ENCODE measurements at places on chromosomes 1 and 21.

GRCh38 chr21:37419228-37419906 lies 52.8 kb downstream of the DYRK1A start:
- DNase-seq: no peak

- DNase-seq: no peak
These were observed 49.6 kb downstream of the PLA2G4A start for GRCh38 chr1:186878356-186878755.

- no peak for DNase-seq
These were observed 3.7 kb upstream of the NR1I3 start for GRCh38 chr1:161241682-161242081.

- no peak for DNase-seq
These were observed 2.4 kb downstream of the PLPP3 start for GRCh38 chr1:56576880-56577405.

GRCh38 chr1:159949123-159949522 lies 3.7 kb upstream of the IGSF9 start:
- no peak for DNase-seq

DNA sequence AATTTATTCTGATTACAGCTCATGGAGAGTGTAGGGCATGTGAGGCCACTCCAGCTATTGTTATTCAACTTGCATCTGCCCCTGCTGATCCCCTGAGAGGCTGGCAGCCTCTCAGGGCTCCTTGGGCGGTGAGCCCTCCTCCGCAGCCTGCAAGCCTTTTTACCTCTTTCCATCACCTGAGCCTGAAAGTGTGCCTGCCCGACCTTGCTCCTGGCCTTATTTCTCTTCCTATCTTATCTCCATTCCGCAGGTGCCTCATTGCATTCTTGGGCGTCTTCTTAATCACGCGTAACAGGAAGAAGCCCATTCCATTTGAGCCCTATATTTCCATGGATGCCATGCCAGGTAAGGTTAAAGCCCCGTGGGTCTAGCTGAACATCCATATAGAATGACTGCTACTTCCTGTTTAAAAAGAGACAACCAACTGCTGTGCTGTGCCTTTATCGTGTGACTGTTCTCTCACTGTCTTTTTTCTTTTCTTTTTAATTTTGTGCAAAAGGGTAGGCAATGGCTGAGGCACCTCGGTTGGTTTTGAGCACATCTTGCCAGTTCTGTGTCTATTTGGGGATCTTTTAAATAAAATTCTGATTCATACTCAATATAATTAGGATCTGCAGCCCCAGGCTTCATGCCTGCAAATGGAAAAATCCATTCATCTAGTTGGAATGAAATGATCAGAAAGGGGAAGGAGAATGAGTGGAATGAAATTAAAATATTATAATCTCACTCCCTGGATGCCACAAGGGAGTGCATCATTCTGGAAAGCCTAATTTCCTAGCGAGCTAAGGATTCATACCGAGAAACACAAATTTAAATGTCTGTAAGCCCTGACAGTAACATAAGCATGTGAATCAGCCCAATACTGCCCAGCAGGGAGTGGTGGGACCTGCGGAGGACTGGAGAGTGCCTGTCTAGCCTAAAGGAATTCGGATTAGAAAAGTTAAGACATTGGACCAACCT lies 38.6 kb upstream of the RCAN3 start:
- DNase-seq: no peak

GRCh38 chr1:246448373-246448772 lies 58.7 kb downstream of the SMYD3 start:
- no peak for DNase-seq

DNA sequence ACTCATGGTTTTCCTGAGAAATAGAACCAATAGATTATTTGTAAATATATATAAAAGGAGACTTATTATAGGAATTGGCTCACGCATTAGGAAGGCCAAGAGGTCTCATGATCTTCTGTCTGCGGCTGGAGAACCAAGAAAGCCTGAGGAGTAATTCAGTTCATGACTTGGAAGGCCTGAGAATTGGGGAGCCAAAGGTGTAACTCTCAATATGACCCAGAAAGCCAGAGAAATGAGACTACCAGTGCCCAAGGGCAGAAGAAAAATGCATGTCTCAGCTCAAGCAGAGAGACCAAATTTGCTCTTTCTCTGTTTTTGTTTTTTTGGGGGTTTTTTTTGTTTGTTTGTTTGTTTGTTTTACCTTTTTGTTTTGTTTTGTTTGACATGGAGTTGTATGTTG lies 19.5 kb downstream of the SLAMF7 start:
- no peak for DNase-seq

- DNase-seq: no peak
These were observed 37.3 kb downstream of the IFNAR1 start for GRCh38 chr21:33362044-33362555.

DNA sequence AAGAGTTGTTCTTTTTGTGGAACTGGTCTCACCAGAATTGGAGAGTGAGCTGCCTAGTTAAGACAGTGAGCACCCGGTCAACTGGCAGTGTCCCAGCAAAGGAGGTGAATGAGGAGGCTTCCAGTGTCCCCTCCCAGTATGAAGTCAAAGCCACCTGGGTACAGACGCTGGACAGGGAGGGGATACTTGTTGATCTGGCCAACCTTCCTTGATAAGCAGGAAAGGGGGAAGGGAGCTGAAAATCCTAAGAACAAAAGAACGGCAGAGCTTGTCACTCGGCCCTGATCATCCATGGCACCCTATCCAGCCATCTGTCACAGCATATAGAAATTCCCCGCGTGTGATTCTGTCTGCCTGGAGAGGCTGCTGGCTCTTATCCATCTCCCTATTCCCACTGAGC lies 91.5 kb downstream of the SSBP3 start:
- no peak for DNase-seq

GRCh38 chr1:3956527-3957170 lies 56.6 kb upstream of the C1orf174 start:
- DNase-seq: no peak

DNA sequence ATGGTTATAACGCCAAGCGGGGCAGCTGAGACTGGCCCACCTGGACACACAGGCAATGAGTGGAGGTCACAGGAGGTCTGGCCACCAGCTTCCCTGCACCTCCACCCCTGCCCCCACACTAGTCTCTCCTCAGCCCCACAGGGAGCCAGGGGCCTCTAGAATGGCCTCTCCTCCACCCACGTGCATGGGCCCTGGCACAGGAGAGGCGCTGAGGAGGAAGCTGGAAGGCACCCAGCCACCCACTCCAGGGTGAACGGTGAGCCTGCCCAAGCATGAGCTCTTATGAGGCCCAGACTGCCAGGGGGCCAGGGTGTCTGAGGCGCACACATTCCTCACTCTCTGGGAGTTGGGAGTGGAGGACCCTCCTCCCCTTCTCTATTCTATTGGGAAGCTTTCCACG lies 22.2 kb downstream of the LRP8 start:
- no peak for DNase-seq

DNA sequence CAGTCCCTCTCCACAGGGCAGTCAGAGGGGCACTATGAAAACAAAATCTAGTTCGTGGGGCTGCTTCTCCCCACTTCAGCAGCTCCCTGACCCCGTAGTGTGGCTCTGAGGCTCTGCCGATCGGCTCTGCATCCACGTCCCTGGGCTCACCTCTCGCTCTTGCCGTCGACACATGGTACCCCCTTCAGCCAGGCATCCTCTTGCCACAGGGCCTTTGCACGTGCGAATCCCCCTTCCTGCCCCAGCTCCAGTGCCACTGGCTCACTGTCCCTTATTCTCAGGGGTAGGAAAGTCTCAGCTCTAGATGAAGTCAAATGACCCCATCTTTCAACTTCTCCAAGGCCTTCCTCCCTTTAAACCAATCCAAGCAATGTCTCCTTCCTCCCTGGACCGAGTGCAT lies 72.7 kb downstream of the KLHDC7A start:
- no peak for DNase-seq
